ENCODE measurements at places on chromosomes 12 and 14.

GRCh38 chr12:113724794-113725556, 241.2 kb downstream of the RBM19 start:
- DNase-seq: no peak

DNA sequence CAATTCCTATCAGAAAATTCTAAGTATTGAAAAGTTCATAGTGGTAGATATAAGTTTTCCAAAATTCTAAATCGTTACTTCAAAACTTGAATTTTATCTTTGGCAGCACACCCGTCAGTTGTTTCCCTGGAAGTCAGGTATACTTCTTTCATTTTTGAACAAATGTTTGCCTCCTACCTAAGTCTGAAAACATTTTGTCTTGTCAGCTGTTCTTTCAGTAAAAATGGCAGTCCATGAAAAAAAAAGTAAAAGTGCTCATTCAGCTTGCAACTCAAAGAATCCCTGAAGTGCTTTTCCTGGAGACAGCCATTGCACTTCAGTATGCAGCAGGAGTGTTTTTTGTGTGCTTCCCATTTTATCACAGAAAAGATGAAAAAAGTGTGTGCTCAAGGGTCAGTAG, 130.1 kb upstream of the NEDD1 start:
- no peak for DNase-seq

GRCh38 chr12:120534703-120535655, 823 bp downstream of the RNF10 start:
- DNase-seq: peak; percentile 61

DNA sequence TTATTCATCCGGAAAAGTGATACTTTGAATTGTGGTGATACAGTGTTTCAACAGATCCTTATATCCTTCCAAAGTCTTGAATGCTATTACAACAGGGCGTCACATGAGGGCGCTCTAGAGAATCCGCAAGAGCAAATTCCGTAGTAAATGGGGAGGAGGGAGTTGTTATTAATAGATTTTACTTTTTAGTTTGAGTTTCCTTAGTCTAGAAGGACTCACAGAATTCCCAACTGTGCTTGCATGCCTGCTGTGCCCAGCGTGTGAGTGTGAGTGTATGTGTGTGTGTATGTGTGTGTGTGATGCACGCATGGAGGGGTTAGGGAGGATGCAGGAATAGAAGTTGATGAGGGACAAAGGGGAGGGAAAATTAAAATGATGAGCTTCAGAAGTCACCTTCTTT, 375.3 kb downstream of the C12orf75 start:
- DNase-seq: peak; percentile 64

- DNase-seq: no peak
Observed at GRCh38 chr14:85824526-85824925, 294.6 kb downstream of the FLRT2 start.

DNA sequence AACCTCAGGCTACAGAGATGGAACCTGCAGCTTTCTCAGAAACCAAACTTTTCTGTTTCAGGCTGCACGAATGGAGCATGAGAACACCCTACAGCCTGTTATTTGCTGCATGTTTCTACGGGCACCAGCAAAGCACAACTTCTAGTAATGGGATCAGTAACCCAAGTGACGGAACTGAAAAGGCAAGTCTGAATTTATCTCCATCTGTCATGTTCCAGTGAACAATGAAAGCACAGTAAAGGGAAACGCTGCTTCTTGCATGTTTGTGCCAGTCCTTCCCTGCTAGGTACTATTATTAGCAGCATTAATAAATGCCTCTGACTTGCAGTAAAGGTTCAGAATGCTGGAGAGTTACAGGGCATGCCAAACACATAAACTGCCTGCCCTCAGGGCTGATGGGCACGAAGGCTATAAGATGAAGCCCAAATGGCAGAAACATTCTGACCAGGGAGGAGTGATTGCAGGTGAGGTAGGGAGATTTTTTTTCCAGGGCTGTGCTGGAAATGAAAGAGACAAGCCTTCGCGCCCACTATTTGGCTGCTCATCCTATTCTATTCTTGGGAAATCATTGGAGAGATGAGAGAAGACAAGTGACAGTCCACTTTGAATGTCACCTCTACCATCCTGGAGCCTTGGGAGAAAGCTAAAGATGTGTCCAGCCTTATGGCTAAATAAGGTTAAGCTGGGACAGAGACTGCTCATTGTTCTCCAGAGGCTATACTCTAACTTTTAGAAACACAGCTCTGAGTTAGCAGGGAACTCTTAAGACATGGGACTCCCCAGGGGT, 100.4 kb upstream of the PLXNC1 start:
- DNase-seq: no peak

DNA sequence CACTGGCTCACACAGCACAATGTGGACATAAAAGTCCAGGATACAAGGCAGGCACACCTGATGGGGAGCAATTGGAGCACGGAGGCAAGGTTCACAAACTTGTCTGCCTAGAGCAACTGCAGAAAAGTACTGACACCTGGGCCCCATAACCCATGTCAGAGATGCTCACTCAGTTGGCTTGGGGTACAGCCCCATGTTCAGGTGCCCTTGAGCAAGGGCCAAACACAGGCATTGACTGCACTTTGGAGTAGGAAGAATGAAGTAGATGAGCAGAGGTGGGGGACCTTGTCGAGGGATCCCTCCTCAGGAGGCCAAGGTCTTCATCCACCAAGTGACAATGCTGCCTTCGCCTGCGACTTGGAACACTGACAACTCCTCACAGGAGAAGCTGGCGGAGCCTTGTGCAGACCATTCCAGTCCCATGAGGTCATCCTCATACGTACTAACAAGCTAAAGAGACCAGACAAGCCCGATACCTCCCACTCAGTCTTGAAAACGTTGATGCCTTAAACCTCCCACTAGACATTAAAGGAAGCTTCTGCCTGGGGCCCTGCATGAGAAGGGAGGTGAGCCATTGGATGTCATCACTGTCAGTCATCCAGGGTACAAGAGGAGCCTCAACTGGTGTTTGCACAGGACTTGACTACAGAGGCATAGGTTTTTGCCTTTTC, 42.5 kb upstream of the C14orf180 start:
- DNase-seq: no peak

- no peak for DNase-seq
Observed at GRCh38 chr14:51228890-51229289, 11.2 kb upstream of the TMX1 start.

- peak; percentile 11 for DNase-seq
Observed at GRCh38 chr12:26281320-26281719, 85.9 kb downstream of the SSPN start.

DNA sequence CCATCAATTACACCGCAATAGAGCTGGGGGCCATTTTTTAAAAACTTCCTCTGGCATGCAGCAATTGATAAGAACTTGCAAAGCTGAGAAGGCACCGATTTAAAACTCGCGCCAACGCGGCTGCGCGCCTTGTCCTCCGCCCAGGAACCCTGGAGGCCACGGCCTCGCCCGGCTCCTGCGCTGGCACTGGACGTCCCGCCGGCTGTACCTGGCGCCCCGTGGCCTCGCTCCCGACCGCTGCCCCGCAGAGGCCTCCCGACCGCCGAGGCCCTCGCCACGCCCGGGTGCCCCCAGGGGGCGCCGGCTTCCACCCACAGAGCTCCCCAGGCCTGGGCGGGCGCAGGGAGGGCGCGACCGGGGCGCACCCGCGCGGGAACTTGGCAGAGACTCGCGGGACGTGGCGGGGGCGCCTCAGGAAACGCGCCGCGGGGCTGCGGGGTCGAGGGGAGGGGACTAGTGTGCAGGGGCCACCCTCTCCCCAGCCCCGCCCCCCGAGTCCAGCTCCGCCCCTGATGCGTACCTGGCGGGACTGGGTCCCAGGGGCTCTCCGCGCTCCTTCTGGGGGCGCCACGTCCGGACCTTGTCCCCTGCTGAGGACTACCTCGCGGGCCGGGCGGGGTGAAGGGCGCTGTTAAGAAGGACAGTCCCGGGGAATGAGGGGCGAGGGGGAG, 65.7 kb downstream of the TNFAIP2 start:
- no peak for DNase-seq

DNA sequence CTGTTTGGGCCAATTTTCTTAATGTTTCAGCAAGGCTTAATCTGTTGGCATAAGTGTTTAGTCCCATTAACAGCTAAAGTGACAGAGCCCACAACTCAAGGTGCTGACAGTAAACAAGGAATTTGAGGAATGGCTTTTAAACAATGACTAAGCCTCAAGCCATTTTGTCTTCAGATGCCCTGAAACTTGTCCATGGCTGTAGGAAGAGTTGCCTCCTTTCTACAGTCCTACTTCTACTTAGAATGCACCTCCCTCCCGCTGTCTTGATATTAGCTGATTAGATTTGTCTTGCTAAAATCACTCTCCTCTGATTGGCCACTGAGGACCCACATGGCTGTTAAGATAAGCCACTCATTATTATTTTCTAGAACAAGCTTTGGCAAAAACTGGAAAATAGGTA, 188.4 kb upstream of the OTX2 start:
- DNase-seq: no peak

GRCh38 chr12:88063375-88063774, 34.2 kb upstream of the C12orf50 start:
- no peak for DNase-seq

DNA sequence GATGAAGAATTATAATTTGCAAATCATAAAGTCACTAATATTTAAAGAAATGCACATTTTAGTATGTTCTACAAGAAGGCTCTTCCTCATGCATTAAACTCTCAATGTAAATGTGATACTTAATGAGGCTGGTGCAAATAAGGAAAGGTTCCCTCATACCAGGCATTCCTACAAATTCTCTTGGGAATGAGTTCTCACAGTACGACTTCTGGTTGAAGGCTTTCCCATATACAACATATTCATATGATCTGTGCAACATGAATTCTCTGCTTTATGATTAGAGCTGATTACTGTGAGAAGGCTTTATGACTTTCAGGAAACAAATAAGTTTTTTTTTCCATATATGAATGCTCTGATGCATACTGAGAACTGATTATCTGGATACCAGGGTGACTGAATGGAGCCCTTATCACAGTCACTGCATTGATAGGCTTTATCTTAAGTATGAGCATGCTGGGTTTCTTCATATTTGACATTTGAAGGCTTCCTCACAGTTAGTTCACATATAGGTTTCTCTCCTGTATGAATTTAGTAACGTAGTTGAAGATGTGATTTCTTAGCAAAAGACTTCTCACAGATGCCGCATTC, 293.9 kb downstream of the RAD51B start:
- no peak for DNase-seq

GRCh38 chr12:29238822-29239291, 89.8 kb downstream of the FAR2 start:
- DNase-seq: no peak

- DNase-seq: peak; percentile 62
Observed at GRCh38 chr14:51652168-51653078, 713 bp downstream of the FRMD6 start.

DNA sequence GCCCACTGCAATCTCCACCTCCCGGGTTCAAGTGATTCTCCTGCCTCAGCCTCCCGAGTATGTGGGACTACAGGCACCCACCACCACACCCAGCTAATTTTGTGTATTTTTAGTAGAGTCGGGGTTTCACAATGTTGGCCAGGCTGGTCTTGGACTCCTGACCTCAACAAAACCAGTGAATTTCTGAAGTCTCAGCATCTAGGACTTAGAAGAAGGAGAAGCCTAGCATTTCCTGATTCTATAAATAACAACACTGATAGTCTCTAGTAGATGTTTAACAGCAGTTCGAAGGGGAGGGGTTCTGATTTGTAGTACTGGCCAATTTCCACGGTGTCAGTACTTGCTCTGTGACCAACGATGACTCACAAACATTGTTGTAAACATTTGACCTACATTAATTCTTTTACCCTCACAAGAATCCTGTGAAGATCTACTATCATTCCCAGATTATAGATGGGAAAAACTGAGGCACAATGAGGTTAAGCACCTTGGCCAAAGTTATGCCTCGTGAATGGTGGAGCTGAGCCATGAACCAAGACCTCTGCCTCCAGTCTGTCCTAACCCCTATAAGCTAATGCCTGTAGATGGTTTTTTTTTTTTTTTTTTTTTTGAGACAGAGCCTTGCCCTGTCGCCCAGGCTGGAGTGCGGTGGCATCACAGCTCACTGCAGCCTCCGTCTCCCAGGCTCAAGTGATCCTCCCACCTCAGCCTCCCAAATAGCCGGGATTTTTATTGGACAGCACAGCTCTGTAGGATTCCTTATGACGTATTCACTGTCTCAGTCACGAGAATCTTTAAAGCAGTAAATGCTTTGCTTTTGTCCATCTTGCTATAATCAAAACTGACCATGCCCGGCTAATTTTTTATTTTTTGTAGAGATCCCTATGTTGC, 5.2 kb downstream of the P2RX4 start:
- no peak for DNase-seq

- DNase-seq: no peak
Observed at GRCh38 chr12:53600490-53601295, 25.5 kb downstream of the ATF7 start.

DNA sequence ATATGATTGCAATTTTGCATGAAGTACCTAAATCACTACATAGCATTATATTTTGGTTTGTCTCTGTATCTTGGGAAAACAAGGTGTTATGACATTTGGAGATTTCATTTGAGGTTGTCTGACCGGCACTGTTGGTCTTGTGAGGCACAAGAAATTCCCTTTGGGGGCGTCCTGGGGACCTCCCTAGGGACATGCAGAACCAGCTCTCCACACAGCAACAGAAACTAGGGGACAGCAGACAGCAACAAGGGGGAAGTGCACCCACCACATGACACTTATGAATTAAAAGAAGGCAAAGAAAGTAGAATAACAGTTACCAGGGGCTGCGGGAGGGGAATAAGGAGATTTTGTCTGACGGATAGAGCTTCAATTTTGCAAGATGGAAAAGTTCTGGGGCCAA, 14.4 kb downstream of the DDX54 start:
- DNase-seq: no peak

GRCh38 chr14:53883739-53884138, 72.9 kb downstream of the BMP4 start:
- no peak for DNase-seq

DNA sequence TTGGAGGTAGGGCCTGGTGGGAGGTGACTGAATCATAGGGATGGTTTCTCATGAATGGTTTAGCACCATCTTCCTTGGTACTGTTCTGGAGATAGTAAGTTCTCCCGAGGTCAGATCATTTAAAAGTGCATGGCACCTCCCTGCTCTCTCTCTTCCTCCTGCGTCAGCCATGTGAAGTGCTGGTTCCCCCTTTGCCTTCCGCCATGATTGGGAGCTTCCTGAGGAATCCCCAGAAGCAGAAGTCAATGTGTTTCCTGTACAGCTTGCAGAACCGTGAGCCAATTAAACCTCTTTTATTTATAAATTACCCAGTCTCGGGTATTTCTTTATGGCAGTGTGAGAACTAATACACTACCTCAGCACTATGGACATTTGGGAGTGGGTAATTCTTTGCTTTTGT, 4.8 kb upstream of the LGMN start:
- no peak for DNase-seq

- no peak for DNase-seq
Observed at GRCh38 chr14:50615056-50615455, 53.0 kb downstream of the SAV1 start.
